ENCODE measurements at places on chromosomes 11 and 22. TPM values are rescaled to one million over a fixed set of nuclear protein-coding genes. Genes with fewer than 3 reads are reported as not detected.

The OR8G5 gene
- total RNA-seq = not detected

The MLC1 gene
- total RNA-seq = not detected

The TRIM6 gene
- total RNA-seq = 2.1 TPM

The SAA4 gene
- total RNA-seq = not detected

DNA sequence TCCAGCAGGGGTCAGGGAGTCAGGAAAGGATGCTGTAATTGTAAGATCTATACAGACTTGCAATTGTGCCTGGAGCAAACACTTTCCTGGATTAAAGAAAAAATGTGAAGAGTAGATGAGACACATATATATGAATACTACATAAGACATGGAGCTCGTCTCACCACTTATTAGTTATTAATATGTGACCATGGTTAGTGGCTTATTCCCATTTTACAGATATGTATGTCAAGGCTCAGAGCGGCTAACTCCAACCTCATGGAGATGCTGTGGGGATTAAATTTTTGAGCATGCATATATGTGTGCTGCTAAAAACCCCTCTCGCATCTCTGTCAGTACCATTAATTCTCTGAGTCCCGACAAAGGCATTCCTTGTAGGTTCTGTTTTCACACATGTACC, 125.7 kb downstream of the SLC1A2 start:
- no peak overlapping the region for H3K27ac ChIP-seq
- DNase-seq = no peak
- no peaks in the 10 kb centered on the region for H3K27me3 ChIP-seq
- no peaks in the 10 kb centered on the region for H3K36me3 ChIP-seq
- H3K4me1 ChIP-seq = peaks cover 19% of the 10 kb centered on the region
- H3K4me3 ChIP-seq = no peak overlapping the region

DNA sequence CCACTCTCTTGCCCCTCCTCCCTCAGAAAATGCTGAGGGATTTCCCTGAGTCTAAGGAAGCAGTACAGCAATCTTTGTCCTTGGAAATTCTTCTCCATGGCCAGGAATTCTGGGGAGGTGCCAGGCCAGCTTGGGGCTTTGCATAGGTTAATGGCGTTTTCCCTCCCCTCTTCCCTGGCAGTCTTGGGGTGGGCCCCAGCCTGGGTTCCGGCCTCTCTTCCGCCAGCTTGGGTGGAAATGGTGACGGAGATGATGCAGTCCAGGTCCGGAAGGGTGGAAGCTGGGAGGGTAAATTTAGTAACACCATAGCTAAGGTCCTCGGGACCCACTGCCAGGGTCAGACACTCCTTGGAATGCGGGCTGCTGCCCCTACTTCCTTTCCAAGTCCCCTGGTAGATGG, 5.0 kb downstream of the PHLDB1 start:
- H3K27ac ChIP-seq = no peak overlapping the region
- no peaks in the 10 kb centered on the region for H3K27me3 ChIP-seq
- no peak for DNase-seq
- no peaks in the 10 kb centered on the region for H3K36me3 ChIP-seq
- H3K4me3 ChIP-seq = no peak overlapping the region
- H3K4me1 ChIP-seq = peaks cover 71% of the 10 kb centered on the region

GRCh38 chr11:22753416-22753815, 76.2 kb downstream of the SVIP start:
- no peak overlapping the region for H3K27ac ChIP-seq
- no peak overlapping the region for H3K4me3 ChIP-seq
- no peak for DNase-seq

Measured in body of pancreas (tissue), 4 donors.